ENCODE measurements at places on chromosomes 12 and 14.

DNA sequence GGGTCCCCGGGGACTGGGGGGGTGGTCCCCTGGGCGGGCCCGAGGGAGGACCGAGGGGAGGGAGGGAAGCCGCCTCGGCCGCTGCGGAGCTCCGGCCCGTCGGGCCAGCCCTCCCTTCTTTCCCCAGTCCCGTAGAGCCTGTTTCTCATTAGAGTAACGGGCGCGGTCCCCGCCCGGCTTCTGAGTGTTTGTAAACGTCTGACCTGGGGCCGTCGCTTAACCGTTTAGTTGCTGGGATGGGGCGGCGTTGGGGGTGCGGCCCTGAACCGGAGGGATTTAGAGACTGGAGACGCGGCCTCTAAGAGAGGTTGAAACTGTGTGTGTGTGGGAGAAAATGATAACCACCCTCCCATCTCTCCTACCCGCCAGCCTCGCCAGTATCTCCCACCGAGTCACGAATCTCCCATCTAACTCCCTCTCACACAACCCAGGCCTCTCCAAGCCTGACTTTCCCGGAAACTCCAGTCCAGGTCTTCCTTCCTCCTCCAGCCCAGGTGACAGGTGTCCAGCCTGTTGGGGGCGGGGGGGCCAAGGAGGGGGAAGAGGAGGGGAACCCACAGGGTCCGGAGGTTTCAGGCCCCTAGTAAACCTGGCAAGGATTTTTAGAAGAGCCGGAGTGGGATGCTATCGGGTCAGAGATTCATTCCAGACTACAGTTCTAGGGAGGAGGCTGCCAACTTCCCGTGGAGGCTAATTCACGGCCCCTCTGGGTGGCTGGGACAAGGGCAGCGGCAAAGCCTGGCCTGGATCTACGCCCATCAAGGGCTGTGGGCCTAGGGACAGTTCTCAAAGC, 1.1 kb upstream of the NFATC4 start:
- no peak for DNase-seq

GRCh38 chr12:11771356-11771755, 121.9 kb downstream of the ETV6 start:
- DNase-seq = no peak

DNA sequence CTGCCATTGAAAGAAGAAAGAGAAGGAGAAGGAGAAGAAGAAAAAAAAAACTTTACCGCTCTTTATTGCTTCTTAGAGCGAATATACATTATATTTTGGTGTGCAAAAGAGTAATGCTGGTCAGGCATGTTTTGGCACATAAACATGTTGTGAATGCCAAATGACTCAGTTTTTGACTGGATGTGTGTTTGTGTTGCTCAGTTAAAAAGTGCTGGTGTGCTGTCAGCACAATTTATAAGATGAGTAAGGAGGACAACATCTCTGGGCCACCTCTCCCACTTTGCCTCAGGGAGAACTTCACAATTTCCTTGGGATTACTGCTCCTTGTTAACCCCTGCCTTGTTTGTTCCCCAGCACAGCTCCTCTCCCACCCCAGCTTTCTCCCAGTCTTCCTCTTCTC, 584.8 kb downstream of the ETNK1 start:
- no peak for DNase-seq

DNA sequence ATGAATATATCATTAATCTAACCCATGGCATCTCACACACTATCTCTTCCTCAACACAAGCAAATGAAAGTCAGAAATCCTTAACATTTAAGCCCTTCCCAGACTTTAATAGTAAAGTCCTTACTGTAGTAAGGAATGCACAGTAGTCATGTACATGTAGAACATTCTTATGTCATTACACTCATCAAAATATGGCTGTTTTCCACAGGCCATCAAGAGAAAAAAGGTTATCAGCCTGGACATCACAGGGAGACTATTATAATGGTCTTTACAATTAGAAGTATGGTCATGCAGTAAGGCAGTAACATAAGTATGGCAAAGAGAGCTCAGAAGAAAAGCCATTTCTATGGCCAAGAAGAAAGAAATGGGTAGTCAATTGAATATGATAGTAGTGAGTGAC, 121.2 kb downstream of the SLC6A15 start:
- DNase-seq = no peak

DNA sequence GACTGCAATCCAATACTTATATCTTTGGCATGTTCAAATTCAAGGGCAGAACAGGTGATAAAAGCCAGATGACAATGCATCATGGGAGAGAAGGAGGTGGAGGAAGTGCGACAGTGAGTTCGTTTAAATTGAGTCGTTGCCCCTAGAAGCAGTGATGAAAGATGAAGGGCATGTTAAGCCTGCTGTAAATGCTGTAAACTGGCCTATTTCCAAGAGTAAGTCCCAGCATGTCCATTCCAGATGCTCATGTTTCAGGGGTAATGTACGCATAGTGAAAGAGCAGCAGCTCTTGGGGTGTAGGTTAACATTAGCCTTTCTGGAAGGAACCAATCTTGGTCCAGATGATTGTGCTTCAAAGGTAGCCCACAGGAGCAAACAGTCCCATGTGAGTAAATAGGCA, 97.1 kb downstream of the C2CD5 start:
- no peak for DNase-seq
